ENCODE measurements at places on chromosomes 6 and 20.
A peak's percentile ranks its signal among the peaks of the same experiment; 100 is the strongest.

DNA sequence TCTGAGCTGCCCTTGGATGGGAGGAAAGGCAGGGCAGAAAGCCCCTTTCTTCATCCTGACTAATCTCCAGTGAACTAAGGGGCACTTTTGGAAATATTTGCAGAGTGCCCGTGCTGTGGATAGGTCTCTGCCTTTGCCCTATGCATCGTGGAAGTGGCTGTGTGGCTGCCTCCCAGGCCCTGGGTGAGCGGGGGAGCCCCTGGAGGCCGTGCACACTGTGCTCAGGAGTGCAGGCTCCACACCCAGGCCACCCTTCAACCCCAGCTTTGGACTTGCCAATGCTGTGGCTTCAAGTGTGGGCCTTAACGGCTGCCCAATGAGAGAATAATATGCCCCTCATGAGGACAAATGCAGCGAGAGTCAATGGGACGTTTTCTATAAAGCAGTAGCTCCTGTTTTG lies 36.7 kb upstream of the ARMC2 start:
- DNase-seq, result no peak

DNA sequence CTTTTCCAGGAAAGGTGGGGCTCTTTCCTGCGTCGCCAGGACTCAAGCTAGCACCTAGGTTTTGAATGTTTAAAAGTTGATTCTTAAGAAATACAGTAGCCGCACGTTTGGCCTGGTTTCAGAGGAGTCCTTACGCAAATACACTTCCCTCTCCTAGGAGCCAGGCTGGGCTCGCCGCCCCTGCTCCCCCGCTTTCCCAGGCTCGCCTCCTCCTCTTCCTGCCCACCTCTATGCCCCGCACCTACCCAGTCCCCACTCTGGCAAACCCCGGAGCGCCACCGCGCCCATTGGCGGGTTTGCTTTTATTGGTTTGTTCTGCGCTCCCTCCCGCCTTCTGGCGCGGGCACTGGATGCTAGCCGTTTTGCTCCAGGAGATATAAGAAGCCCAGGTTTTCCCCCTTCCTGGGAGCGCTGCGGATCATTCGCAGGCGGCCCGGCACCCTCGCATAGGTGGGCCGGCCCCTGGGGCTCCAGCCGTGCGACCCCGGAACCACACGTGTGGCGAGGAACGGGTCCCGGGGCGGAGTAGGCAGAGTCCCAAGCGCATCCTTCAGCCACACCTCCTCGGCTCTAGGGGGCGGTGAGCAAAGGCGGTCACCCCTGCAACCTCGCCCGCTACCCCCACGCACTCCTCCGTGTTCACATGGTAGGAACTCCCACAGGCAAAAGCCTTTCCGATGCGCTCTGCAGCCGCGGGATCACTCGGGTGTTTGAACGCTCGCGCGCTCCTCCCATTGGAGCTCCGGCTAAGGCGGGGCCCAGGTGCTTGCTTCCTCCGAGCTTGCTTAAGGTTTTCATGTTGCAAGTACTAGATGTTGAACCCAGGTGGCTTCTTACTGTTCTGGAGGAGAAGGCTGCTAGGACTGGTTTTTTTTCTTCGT lies 119.0 kb downstream of the RTN4IP1 start:
- peak; percentile 52 for DNase-seq

DNA sequence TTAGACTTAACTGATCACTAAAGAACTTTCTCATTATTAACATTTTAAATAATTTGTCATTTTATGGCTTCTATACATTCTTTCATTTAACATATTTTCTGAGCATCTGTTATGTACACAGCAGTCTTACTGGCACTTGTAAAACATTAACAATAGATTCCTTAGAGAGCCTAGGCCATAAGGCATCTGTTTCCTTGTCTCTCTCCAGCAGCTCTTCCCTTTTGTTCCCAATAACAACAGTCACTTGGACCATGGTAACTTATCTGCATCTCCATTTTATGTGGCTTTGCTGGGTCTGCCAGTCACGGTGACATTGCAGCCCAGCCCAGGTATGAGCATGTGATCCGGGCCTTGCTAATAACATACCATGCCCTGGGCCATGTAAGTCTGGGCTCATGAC lies 11.7 kb upstream of the TASP1 start:
- DNase-seq, result no peak

DNA sequence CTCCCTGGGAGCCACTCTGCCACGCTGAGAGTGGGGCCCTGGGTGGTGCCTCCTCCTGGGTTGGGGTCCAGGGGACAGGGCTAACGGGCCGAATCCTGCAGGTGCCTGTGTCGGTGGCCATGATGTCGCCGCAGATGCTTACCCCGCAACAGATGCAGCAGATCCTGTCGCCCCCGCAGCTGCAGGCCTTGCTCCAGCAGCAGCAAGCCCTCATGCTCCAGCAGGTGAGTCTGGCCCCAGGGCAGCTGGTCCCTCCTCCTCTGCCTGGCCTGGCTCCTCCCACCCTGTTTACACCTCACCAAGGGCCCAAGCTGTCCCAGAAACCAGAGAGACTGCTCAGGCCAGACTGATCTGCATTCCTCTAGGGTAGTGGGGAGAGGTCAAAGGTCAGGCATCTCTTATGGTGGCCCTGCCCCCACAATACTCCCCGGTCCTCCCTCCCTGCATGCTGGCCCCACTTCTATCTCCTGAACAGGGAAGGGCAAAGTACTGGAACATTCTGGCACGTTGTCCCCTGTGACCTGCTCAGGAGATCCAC lies 38.6 kb downstream of the FOXP4 start:
- no peak for DNase-seq

DNA sequence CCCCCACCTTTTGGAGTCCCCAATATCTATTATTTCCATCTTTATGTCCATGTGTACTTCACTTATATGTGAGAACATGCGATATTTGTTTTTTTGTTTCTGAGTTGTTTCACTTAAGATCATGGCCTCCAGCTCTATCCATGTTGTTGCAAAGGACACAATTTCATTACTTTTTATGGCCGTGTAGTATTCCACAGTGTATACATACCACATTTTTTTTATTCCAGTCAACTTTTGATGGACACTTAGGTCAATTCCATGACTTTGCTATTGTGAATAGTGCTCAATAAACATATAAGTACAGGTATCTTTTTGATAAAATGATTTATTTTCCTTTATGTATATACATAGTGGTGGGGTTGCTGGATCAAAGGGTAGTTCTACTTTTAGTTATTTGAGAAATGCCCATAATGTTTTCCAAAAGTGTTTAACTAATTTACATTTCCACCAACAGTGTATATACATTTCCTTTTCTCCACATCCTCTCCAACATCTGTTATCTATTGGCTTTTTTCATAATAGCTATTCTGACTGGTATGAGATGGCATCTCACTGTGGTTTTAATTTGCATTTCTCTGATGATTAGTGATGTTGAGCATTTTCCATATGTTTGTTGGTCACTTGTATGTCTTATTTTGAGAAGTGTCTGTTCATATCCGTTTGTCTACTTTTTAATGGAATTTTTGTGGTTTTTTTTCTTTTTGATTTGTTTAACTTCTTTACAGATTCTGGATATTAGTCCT lies 34.0 kb upstream of the COL10A1 start:
- no peak for DNase-seq

- no peak for DNase-seq
These were observed 219.0 kb downstream of the TTLL2 start for GRCh38 chr6:167543602-167544497.

DNA sequence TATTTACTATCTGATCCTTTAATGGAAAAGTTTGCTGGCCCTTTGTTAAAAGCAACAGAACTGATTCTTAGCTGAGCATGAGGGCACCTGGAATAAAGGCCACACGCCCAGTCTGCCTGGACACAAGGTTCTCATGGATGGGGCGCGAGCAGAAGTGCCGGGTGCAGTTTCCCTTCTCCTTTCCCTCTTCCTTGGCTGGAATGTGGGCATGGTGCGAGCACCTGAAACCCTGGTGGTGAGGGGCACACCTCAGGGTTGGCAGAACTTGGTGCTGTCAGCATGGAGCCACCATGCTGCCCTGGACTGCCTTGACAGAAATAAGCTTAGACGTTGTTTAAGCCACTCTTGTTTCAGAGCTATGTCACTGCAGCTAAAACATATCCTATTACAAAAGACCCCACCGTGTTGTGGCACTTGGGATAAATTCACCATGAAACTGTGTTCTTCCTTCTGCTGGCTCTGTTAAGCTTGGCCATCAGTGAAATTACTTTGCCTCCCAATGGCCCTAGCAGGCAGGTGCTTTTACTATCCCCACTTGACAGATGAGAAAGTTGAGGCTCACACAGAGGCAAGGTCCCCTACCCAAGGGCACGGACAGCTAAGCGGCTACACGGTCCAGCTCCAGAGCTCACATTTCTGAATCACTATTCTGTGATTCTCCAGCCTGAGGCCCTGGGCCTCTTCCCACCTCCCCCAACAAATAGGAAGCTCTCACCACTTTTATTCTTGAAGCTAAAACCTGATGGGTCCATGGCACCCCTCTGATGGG lies 115.9 kb downstream of the PREX1 start:
- no peak for DNase-seq

DNA sequence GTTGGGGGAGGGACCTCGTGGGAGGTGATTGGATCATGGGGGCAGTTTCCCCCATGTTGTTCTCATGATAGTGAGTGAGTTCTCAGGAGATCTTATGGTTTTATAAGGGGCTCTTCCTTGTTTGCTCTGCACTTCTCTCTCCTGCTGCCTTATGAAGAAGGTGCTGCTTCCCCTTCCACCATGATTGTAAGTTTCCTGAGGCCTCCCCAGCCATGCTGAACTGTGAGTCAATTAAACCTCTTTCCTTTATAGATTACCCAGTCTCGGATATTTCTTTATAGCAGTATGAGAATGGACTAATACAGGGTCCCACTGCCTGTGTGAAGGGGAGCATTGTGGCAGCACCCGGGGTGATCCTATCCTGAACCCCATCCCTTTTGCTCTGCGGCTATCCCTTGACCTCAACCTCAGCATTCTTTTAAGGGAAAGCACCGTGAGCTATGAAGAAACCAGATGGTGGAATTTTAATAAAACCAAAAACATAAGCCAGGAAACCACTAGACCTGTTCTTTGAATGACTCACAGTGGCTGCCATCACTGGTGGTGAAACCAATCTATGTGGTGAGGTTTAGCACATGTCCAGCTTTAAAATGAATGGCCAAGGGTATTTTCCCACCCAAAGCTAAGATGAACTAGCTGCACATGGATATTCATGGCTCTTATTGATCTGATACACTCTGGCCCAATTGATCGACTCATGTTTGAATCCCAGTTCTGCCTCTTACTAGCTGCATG lies 62.2 kb downstream of the ZDHHC14 start:
- no peak for DNase-seq

GRCh38 chr20:35271073-35271882 lies 6.6 kb downstream of the MMP24OS start:
- no peak for DNase-seq

- no peak for DNase-seq
These were observed 238.1 kb downstream of the HAO1 start for GRCh38 chr20:7702141-7702540.

GRCh38 chr6:12963567-12963966 lies 247.0 kb downstream of the PHACTR1 start:
- no peak for DNase-seq

DNA sequence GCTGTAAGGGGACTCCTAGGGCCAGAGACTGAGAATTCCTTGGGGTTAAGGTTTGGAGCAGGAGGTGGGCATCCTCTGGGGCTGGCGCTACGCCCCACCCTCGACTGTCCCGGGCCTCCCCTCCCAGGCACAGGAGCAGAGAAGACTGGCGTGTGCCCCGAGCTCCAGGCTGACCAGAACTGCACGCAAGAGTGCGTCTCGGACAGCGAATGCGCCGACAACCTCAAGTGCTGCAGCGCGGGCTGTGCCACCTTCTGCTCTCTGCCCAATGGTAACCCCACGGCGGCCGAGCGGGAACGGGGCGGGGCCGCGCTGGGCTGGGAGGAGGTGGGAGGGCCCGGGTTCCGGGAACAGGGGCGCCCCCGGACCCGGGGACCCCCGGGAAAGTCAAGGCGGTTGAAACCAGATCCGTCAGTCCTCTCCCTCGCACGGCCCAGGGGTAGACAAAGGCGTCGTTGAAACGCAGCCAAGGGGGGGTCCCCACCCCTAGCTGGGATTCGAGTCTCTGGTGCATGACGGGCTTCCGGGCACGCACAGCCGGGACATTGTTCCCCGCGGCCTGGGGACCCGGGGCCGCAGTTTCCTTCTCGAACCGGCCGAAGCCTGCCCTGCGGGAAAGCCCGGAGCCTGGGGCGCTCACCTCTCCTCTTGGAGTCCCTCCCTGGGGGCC lies 844 bp downstream of the WFDC2 start:
- no peak for DNase-seq

DNA sequence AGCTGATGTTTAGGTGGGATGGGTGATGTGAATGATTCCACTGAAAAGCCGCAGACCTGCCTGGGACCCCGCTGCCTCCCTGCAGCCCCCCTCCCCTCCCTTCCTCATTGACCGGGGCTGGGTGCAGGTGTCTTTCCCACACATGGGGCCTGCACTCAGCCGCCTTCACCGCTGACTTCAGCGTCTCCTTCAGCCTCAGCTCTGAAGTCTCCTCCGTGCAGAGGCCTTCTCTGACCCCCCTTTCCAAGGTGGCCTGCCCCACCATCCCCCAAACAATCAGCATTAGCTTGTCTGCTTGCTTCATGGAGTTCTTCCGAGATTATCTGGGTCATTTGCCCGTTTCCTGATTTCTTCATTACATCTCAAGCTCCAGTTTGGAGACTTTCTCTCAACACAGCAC lies 140.7 kb downstream of the SMOC2 start:
- no peak for DNase-seq

DNA sequence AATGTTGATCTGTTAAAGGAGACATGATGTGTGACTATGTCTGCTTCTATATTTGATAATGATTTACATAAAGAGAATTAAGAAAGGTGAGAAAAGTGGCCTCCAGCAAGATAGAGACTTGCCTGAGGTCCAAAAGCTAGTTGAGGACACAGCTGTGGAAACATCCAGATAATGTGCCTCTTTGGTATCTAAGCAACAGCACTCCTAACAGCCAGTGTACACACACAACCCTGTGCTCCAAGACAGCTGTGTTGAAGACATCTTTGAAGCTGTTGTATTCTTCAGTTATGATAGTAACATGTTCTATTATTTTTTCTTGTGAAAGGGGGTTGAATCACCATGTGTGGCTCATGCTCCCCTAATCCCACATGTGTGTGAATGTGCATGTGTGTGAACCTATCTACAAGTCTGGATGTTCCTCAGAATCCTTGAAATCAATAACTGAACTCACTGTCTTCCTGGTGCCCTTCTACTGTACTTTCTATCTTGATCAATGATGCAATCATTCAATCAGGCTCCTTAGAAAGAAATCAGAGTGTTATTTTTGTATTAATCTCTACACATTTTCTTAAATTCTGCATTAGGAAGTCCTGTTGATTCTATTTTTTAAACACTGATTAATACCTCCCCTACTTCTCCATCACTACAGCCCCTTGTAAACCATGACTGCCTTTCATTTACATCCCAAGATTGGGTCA lies 116.7 kb upstream of the SSTR4 start:
- no peak for DNase-seq

DNA sequence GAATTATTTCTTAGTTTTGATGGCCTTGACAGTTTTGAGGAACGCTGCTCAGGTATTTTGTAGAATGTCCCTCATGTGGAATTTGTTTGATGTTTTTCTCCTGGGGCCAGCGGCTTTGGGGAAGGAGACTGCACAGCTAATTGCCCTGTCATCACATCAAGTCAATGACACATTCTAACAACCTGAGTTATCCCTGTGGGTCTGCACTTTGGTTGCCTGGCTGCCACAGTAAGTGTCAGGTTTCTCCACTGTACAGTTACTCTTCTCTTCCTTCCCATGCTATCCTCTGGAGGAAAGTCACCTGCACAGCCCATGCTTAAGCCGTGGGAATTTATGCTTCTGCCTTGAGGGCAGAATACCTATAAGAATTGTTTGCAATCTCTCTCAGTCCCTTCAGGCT lies 1.4 kb upstream of the TREML4 start:
- DNase-seq, result no peak
